A549 treated with RU486 at 1 μM for 4 hours (cell line): ENCODE measurements at places on chromosomes 2 and 18. TPM values are rescaled to one million over a fixed set of nuclear protein-coding genes. Genes with fewer than 3 reads are reported as not detected.

The TMEM198 gene
- total RNA-seq = 0.47 to 1.3 TPM (median 0.95 TPM) in 5 replicates

The KCNG2 gene
- total RNA-seq = not detected in 5 replicates

The EVX2 gene
- 0.02 TPM in 1 of 5 replicates, not detected in the others for total RNA-seq

The HRH4 gene
- 0.02 TPM in 1 of 5 replicates, not detected in the others for total RNA-seq

The SNED1 gene
- total RNA-seq = 0.30 to 1.1 TPM (median 0.53 TPM) in 5 replicates

The PSMA8 gene
- total RNA-seq = not detected in 5 replicates

The SCN2A gene
- total RNA-seq = not detected in 5 replicates

The COL4A3 gene
- total RNA-seq = 0.33 to 1.1 TPM (median 0.67 TPM) in 5 replicates

The RASGRP3 gene
- 0.70 to 1.6 TPM (median 1.2 TPM) in 5 replicates for total RNA-seq

The RNF144A gene
- 4.5 to 8.2 TPM (median 7.6 TPM) in 5 replicates for total RNA-seq

The CENPA gene
- 47.2 to 64.0 TPM (median 55.1 TPM) in 5 replicates for total RNA-seq

The UPP2 gene
- not detected in 5 replicates for total RNA-seq

The FN1 gene
- total RNA-seq = 153 to 242 TPM (median 177 TPM) in 5 replicates

The SEPTIN10 gene
- total RNA-seq = 33.8 to 67.1 TPM (median 54.9 TPM) in 5 replicates

The PDK1 gene
- total RNA-seq = 2.3 to 4.7 TPM (median 4.2 TPM) in 5 replicates

The CPO gene
- total RNA-seq = not detected in 5 replicates

The XDH gene
- 1.4 to 2.4 TPM (median 1.5 TPM) in 5 replicates for total RNA-seq

The IL18R1 gene
- 0.48 to 1.3 TPM (median 1.1 TPM) in 5 replicates for total RNA-seq

The FEV gene
- not detected in 5 replicates for total RNA-seq

The RMDN2 gene
- 2.4 to 6.3 TPM (median 5.0 TPM) in 5 replicates for total RNA-seq

The ECEL1 gene
- 0.19 to 0.74 TPM (median 0.23 TPM) in 5 replicates for total RNA-seq

The COBLL1 gene
- 2.7 to 4.4 TPM (median 4.0 TPM) in 5 replicates for total RNA-seq

The CKAP2L gene
- total RNA-seq = 8.6 to 19.4 TPM (median 14.2 TPM) in 5 replicates

The CTNNA2 gene
- total RNA-seq = 0.13 to 0.89 TPM (median 0.22 TPM) in 5 replicates
